ENCODE measurements at places on chromosomes 13 and 19.

GRCh38 chr19:29315556-29316190 is 102.7 kb upstream of the UQCRFS1 start:
- DNase-seq, result no peak

DNA sequence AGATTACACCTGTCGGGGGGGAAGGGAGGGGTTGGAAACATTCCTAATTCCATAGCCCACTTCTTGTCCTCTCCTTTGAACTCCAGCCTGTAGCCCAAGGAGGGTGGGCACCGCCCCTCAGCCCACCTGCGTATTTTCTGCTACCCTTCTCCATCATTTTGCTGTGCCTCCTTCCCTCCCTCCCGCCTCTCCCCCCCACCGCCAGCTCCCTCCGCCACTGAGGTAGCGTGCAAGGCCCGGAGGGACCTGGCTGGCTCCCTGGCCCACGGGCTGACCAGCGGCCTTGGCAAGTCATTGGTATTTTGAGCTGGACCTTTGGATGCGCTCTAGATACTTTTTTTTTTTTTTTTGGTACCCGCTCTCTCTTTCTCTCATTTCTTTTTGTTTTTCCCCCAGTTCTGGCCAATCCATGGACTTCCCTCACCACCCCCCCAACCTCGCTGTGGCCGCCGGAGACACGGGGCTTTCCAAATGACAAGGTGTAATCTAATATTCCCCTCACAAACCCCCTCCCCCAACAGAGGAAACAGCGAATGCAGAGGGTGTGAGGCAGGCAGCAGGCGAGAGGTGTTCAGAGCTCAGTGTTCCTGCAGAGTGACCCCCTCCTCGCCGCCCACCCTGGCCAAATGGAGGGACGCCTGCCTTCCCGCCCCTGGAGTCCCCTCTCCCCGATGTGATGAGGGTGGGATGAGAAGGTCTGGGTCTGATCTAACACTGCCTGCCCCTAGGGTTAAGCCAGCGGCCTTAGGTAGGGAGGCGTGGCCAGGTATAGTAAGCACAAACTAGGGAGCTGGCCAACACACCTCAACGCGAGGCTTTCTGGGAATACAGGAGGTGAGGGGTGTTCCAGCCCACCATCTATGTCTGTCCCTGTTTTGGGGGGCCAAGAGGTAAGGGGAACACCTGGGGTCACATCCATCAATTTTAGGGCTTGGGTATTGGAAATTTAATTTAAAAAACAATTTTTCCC is 89.2 kb downstream of the PTPRS start:
- no peak for DNase-seq

DNA sequence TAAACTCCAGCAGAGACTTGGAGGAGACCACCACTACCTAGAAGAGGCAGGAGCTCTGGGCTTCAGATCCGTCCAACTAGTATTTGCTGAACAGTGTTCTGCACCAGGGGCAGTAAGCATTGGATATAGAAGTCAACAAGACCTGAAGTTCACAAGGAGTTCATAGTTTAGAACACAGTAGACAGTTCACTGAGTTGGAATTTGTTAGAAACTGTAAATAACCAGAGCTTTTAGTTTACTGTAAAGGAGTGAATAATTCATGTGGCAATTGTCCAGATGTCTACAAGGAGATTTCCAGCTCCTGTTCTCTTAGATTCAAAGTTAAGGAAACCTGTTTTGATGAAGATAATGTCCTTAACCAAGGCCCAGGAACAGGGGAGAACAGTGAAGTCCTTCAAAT is 128.9 kb downstream of the COG6 start:
- DNase-seq, result no peak

DNA sequence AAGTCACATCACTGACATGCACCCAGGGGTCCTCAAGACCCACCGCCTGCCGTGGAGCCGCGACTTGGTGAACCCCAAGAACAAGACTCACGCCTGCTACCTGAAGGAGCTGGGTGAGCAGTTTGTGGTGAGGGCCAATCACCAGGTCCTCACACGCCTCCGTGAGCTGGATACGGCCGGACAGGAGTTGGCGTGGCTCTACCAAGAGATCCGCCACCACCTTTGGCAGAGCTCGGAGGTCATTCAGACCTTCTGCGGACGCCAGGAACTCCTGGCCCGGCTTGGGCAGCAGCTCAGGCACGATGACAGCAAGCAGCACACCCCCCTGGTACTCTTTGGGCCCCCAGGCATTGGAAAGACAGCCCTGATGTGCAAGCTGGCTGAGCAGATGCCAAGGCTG is 29.7 kb downstream of the NWD1 start:
- no peak for DNase-seq

DNA sequence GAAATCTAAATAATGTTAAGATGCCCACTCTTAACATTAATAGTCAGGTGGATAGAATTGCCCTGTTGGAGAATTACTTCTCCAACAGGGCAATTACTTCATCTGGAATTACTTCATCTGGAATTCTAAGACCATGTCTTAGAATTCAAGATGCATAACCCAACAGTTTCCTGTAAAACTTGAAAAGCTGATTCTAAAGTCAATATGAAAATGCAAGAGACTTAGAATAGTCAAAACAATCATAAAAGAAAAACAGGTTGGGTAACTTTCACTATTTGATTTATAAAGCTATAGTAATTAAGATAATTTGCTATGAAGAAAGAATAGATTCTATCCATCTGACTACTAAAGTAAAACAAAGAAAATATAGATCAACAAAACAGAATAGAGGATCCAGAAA is 75.2 kb downstream of the ABCC4 start:
- no peak for DNase-seq
